SHP77 (cell line): ENCODE measurements at places on chromosomes 12 and 14.

GRCh38 chr12:19288603-19289244 is 150.6 kb upstream of the AEBP2 start:
- no peak for DNase-seq

DNA sequence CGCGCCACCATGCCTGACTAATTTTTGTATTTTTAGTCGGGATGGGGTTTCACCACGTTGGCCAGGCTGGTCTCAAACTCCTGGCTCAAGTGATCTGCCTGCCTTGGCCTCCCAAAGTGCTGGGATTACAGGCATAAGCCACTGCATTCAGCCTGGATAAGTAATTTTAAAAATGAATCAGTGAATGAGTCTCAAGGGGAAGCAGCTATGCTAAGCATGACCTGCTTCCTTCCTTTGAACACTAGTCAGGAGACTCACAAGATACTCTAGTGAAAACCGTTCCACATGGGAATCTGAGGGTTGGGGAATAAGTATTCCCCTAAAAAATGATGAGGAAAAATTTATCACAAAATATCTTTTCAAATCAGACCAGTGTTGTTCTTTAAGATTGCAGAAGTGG is 10.7 kb upstream of the FAM234B start:
- no peak for DNase-seq

DNA sequence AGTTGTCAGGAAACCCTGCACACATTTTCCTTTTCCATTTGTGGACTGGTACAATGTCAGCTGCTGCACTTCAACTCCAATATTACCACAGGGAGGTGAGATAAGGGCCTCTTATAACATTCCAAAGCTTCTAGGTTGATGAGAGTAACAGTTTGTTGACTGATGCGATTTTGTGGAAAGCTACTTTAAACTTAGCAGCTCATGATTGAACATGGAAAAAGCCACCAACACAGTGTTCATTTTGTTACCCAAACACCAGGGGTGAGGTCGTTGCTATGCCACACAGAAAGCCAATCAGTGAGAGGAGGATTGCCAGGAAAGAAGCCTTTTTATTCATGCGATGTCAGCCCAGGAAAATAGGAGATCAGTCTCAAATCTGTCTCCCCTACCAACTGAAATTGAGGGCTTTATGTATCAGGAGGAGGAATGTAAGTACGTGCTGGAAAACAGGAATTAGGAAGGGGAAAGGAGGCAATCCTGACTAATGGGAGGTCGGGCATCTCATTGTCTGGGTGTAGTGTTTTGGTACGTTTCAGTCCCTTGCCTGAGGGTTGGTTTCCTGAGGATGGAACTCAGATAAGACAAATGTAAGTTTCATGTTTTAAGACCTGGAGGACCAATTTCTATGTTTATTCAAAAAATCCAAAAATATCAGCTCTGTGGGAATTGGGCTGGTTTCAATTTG is 92.7 kb upstream of the PLEKHA5 start:
- DNase-seq: no peak

DNA sequence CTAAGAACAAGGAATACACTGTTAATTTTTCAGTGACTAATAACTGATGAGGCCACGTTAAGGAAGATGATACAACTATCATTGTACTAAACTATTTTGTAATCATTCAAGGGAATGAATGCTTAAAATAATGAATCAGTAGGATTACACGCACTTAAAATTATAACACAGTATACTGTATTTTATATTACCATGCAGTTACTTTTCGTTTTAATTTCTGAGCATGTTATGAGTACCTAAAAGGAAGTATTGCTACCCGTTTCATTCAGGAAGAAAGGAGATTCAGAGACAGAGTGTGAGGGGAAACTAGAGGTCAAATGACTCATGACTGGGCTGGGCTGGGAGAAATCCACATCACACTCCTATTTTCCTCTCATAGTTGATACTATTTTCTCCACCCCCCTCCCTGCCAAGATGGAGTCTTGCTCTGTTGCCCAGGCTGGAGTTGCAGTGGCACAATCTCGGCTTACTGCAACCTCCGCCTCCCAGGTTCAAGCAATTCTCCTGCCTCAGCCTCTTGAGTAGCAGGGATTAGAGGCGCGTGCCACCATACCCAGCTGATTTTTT is 202.0 kb downstream of the PPM1H start:
- no peak for DNase-seq

DNA sequence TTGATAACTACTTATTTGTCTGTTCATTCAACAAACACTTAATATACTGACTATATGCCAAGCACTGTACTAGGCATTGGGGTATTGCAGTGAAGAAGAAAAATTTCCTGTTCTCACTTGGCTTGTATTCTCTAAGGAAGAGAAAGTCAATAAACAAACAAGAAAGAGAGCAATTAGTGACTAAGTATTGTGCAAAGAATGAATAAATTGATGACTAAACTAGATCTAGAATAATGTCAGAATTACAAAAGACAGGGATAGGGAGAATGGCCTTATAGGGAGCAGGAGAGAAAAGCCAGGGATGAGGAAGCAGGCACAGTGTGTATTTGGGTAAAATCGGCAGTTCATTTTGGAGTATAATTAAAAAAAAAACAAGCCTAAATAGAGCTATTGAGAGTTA is 4.2 kb upstream of the LIN7A start:
- no peak for DNase-seq

- DNase-seq: no peak
Measured at GRCh38 chr12:13288501-13288900, 92.0 kb downstream of the EMP1 start.

- DNase-seq: no peak
Measured at GRCh38 chr12:50220363-50220995, 53.3 kb upstream of the CERS5 start.

GRCh38 chr14:95318399-95319311 is 1.1 kb downstream of the CLMN start:
- no peak for DNase-seq

DNA sequence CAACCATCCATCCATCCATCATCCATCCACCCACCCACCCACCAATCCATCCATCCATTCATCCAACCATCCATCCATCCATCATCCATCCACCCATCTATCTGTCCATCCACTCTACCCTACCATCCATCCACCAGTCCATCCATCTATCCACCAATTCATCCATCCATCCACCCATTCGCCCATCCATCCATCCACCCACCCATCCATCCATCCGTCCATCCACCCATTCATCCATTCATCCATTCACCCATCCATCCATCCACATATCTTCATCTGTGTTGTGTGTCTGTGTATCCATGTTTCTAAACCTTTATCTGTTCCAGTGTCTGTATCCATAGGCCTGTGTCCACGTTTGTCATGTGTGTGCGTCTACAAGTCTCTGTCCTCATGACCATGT is 9.9 kb downstream of the HNF1A start:
- DNase-seq: no peak

GRCh38 chr12:53102883-53103807 is at the start of gene SOAT2:
SOAT2 (plus strand) TSS chr12:53103486; CDS start chr12:53103578, 92 bp downstream.
- DNase-seq: no peak
